ENCODE measurements at places on chromosomes 16 and 17.

GRCh38 chr17:72458301-72458700 is 337.5 kb downstream of the SOX9 start:
- no peak for DNase-seq

DNA sequence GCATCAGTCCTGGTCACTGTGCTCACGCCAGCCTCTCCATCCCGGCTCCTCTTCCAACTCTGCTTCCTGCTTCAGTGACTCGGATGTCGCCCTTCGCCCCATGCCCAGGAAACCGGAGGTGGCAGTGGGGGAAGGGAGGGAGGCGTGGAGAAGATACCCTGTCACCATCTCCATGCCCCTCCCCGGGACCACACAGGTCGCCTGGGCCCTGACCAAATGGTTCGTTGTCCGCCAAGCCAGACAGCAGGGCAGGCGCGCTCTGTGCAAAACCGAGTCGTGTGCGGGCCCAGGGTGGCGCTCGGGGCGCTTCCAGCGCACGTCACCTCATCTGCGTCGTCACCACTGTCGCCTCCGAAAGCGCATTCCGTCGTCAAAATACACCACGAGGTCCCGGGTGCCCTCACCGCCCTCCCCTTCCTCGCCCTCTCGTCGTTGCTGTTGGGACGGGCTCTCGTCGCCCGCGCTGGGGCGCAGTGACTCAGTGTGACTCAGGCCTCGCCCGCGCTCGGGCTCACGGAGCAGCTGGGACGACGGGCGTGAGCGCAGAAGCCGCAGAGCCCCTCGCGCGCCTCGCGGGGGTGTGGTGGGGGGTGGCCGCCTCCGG is 39.2 kb downstream of the ZNF778 start:
- peak; percentile 75 for DNase-seq

GRCh38 chr17:28576758-28577465 is at the start of gene ALDOC:
TSS of gene ALDOC (minus strand) at chr17:28576895. CDS start at chr17:28575532, 1,363 bp downstream.
- peak; percentile 98 for DNase-seq

- DNase-seq, result no peak
These were observed 328.1 kb downstream of the C16orf95 start for GRCh38 chr16:86988920-86989696.

DNA sequence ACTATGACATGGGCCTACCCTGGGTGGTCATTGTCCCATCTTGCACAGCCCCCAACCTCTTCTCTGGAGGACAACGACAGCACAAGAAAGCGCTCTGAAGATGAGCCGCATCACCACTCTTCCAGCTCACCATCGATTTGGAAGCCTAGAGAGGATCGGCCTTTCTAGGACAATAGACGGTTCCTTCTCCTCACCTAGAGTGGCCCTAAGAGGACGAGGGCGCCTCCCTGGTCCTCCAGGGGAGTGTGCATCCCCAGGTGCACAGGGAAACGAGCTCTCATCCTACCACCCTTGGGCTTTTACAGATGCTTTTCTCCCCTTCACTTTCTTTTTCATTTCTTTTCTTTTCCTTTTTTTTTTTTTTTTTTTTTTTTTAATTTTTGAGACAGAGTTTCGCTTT is 20.3 kb upstream of the SLC52A1 start:
- no peak for DNase-seq

DNA sequence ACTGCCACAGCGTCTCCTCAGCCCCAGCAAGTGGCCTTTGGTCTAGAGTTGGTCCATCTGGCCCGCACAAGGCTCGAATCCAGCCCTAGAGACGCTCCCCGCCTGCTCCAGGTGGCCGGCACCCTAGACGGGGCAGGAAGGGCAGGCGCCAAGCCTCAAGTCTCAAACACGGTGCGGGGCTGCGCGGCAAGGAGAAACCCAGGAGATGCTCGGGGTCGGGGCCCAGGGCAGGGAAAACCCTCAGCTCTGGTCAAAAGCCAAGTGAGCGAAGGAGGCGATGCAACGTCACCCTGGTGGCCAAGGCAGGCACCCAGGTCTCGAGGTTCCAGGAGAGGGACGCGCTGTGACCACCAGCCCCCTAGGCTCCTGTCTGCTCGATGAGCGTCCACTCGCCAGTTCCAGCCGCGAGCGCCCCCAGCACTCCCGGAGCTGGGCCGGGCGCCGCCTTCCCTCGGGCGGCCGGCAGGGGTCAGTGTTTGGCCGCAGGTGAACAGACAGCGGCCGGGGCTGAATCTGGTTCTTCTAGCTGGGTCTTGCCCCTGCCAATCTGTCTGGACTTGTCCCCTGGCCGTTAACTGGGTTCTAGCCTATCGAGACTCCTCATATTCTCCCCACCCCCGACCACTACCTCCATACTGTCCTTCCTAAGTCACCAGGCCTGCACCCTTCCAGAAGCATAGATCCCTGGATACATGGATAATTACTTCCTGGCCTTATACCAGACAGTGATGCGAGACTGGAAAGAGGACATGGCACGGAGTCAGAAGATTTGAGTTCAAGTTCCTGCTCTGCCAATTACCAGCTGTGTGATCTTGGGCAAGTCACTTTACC is 44.0 kb downstream of the PRAC1 start:
- peak; percentile 68 for DNase-seq

DNA sequence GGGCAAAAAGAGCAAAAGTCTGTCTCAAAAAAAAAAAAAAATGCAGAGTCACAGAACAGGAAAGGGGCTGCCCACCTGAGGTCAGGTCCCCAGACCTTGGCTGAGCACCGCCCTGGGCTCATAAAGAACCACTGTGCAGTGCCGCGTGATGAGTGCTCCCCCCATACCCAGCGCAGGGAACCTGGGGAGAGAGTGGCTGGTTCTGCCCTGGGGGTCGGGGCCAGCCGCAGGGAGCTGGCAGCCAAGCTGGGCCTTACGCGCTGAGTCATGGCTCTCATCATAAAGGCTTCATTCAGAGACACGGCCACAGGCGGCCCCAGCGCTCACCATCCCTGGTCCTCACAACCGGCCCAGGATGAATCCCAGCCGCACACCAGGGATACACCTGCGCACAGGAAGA is 80.7 kb downstream of the RAB11FIP4 start:
- no peak for DNase-seq

DNA sequence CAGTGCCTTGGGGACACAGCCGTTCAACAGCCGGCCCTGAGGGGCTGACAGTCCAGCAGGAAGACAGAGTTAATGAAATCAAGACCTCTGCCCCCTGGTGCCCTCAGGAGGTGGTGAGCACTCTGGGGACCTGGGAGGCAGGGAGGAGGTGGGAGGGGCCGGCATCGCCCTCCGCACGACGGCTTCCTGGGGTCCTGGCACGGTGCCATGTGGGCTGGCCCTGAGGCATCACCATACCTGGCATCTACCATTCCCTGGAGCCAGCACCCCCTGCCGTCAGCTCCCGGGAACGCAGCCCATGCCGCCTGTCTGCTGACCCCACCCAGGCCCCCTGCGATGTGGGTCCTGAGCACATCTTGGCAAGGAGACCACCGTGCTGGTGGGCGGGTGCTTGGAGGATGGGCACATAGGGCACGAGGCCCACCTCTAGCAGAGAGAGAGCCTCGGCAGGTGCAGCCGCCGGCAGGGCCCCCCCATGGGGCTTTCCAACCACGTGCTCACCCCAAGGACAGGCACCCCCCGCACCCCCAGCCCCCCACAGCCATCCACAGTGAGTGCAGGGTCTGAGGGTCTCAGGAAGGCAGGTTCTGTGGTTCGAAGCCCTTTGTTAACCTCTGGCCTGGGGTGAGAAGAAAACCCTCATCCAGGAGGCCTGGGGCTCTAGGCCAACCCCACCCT is 52.5 kb downstream of the ZFPM1 start:
- peak; percentile 81 for DNase-seq

GRCh38 chr16:1830213-1830612 is 3.2 kb downstream of the FAHD1 start:
- DNase-seq, result no peak
